ENCODE measurements at places on chromosomes 2 and 18.

GRCh38 chr18:79512461-79513380 lies 117.0 kb downstream of the NFATC1 start:
- no peak for DNase-seq

DNA sequence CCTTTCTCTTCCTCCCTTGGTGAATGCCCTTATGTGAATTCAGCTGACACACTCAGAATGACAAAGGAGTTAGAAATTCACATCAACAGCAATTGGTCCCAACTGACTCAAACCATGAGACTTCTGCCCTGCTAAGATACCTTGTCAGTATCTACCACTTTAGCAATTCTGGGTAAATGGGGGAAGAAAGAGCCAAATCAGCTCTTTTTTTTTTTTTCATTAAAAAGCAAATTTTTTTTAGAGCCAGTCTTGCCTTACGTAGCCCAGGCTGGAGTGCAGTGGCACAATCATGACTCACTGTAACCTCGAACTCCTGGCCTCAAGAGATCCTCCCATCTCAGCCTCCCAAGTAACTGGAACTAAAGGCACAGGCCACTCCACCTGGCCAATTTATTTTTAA lies 1.7 kb upstream of the PPP4R1 start:
- DNase-seq: no peak

GRCh38 chr2:28534817-28535216 lies 39.0 kb downstream of the PLB1 start:
- no peak for DNase-seq

- no peak for DNase-seq
Observed at GRCh38 chr18:29083545-29083944, 906.6 kb upstream of the CDH2 start.

DNA sequence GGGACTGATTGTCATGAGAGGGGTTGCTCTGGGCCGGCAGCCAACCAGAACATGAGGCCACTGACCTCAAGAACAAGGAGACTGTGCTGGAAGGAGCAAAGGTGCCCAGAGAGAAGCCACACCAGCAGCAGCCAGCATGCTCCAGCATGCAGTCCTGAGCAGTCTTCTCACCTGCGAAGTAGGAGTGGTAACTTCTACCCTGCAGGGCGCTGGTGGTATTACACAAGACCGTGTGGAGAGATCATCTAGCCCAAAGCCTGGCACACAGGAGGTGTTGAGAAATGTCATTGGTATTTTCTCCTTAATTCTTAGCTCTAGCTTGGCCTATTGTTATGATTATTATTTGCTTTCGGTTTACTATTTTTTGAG lies 132.7 kb downstream of the TSN start:
- DNase-seq: no peak

DNA sequence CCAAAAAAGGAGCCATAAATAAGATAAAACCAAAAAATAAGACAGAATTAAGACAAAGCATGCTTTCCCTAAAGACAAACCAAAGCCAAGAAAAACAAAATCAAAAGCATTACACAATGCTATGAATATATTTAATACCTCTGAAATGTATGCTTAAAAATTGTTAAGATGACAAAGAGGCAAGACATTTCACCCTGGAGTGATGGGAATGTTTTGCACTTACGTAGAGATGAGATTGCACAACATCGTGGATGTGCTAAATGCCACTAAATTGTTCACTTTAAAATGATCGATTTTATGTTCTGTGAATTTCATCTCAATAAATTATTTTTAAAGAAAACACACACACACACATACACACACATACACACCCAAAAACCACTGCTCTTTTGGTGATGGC lies 386.6 kb upstream of the KLHL29 start:
- no peak for DNase-seq

- DNase-seq: no peak
Observed at GRCh38 chr2:230053753-230054478, 14.8 kb downstream of the SLC16A14 start.

DNA sequence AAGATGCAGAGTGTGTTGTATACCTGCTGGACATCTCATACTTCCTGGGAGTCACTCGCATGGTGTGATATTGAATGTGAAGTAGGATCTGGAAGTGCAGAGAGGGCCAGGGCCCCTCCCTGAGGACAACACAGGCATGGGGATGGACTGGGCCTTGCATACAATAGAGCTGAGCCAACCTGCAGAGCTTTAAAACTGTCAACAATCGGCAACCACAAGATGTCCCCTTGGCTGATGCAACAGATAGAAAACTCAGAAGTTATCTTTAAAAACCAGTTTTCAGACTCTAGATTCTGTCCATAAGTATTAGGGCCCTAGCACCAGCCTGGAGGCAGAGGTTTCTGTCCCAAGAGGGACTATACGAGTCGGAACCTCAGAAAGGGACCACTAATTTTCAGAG lies 19.7 kb downstream of the EVA1A start:
- no peak for DNase-seq

- DNase-seq: no peak
Observed at GRCh38 chr2:20428717-20429490, 18.0 kb upstream of the RHOB start.

- DNase-seq: no peak
Observed at GRCh38 chr2:58842501-58843155, 601.5 kb upstream of the FANCL start.

GRCh38 chr2:213451542-213452239 lies 167.4 kb downstream of the SPAG16 start:
- no peak for DNase-seq

GRCh38 chr2:63589148-63589958 lies 590 bp downstream of the MDH1 start:
- no peak for DNase-seq

- DNase-seq: no peak
Observed at GRCh38 chr2:177989029-177989885, 83.3 kb downstream of the PDE11A start.

- no peak for DNase-seq
Observed at GRCh38 chr2:160169988-160170387, 30.1 kb downstream of the ITGB6 start.

DNA sequence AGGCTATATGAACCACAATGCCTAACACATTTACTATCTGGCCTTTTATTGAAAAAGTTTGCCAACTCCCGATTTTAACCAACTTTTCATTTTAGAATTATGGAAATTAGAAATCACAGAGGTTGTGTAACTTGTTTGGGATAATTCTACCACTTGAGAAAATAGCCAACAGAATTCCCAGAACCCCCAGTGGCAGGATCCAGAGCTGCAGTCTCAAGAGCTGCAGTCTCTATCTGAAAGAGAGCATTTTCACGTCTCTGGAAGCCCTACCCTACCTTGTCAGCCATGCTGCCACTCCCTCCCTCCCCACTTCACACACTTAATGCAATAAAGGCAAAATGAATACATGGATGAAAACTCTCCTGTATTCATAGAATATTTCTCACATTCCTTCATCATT lies 23.4 kb upstream of the TSPYL6 start:
- no peak for DNase-seq

- DNase-seq: no peak
Observed at GRCh38 chr2:206260188-206261012, 14.1 kb upstream of the ZDBF2 start.

DNA sequence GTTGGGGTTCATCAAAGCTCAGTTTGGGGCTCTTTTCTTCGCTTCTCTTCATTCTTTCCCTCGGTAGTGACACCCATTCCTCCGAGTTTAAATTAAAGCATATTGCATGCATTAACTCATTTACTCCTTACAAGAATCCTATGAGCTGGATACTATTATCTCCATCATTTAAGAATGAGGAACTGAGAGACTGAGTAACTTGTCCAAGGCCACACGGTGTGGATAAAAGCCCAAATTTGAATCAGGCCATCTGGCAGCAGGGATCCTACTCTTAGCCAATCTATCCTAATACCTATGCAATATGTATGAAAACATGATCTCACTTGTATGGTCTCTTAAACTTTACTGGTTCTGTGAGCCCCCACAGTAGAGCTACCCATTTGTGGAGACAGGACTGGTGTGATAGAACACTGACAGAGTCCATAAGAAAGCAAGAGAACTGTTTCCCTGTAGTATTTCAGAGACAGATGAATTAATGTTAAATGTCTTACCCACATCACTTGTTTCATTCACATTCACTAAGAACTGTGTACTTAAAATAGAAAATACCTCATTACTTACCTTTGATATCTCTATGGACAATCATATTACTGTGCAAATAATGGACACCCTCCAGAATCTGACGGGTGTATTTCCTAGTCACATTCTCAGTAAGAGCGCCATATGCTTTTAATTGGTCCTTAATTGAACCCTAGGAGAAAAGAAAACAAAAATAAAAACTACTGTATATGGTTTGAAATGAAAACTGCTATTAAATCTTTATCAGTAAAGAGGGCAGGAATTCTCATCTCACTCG lies 20.4 kb upstream of the ERCC3 start:
- no peak for DNase-seq

DNA sequence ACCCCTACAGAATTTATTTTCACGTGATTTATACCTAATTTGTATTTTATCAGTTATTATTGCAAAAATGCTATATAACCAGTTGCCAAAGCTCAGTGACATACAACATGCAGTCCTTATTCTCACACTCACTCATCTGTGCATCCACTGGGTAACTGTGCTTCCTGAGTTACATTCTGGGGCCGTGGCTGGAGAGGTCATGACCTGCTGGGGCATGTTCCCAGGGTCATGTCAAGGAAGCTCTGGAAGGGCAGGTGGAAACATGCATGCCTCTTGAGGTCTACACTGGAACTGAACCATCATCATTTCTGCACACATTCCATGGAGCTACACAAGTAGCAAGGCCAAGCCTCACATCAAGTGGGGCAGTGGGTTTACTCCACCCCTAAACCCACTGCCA lies 715.5 kb downstream of the CNTNAP5 start:
- no peak for DNase-seq

- DNase-seq: no peak
Observed at GRCh38 chr2:142536492-142536891, 341.0 kb upstream of the KYNU start.

DNA sequence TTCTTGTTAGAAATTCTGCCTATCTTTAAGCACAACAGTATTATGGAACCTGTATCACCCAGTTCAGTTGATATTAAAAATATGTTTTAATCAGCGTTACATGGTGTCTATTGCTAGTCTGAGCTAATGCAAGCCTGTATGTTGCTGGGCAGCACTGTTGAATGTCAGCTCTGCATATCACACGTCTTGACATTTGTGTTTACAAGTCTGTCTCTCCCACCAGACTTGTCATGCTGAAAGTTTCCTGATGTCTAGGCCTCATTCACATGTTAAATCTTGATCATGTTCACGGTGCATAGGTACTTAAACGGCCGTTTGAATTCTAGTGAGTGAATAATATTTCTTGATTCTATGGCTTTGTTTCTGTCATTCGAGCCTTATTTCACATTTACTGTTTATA lies 385.0 kb downstream of the SOCS6 start:
- no peak for DNase-seq

Measured in stimulated activated CD4-positive, alpha-beta T cell treated with anti-CD3 and anti-CD28 coated beads, Interleukin-12 subunit alpha, Interleukin-12 subunit beta, amount 100 ng/mL, for 24 hours (primary cell).